ENCODE measurements at places on chromosomes 16 and 17.

DNA sequence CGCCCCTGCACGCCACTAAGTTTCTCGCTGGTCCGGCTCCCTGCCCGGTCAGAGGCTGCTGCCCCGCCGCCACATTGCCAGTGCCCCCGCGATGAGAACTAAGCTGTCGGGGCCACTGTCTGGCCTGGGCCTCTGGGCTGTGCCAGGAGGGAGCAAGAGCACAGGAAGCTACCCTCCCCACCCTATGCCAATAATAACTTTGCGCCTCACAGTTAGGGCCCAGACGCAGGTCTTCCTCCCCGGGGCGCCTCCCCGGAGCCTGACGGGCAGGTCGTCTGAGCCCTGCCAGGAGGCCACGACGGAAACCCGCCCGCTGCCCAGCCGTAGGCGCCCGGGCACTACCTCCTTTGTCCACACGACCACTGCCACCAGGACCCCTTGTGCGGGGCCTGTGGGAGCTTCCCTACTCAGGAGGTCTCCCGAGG, 1.5 kb downstream of the ZFPM1 start:
- no peak for DNase-seq

- no peak for DNase-seq
Measured at GRCh38 chr16:65114527-65114926, 7.3 kb downstream of the CDH11 start.

DNA sequence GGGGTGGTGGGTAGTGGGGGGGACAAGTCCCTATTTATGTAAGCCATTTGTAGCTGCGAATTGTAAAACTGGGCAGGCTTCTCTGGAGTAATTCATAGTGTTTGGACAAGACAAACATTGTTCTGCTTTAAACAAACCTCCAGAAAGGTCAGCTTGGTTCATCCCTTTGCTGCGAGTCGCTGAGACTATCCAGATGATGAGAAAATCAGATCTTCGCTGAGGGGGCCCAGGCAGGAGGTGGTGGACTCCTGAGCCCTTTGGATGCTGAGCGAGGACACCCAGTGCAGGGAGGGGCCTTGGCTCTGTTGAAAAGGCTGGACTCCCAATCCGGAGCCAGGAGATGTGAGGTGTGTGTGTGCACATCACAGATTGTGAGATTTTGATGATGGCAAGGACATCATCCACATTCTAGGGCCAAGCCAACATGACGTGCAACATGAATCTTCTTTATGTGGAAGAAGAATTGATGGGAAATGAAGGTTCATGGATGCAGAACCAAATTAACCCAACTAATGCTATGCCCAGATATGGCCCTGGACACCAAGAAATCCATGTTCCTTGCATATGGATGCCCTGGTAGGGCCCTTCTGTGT, 15.0 kb upstream of the NTN1 start:
- no peak for DNase-seq

GRCh38 chr17:10737736-10738135, 7.9 kb upstream of the TMEM220 start:
- DNase-seq = no peak

DNA sequence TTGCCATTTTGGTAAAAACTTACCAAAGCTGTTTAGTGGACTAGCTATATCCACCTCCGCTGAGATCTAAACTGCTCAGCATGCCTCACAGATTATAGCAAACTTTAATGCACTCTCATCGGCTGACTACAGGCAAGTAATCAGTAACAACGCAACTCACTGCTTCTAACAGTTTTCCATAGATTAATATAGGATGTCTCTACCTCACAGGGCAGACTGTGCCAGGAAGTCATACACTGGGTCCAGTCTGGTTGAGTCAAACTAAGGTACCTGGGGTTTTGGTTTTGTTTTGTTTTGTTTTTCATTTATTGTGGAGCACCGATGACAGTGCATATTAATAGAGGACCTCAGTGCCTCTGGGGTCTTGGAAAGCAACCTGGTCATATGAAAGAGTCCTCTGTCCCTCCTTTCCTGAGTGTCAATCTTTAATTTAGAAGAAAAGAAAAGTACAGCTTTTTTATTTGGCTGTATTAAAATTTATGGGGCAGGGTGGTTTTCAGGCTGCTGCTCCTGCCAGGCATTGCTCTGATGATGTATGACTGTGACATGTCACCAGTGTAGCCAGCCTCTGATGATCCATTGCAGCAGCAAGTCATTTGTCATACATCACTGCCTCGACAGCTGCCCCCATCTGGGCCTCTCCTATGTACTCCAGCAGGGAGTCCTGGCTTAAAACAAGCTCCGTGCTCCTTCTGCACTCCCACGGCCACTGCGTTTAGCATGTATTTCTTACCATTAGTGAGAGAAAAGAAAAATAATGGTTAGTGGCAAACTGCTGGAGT, 854.1 kb downstream of the KCNJ2 start:
- no peak for DNase-seq

Data from coronary artery (tissue), 2 donors.